Lung (tissue), 17 donors: ENCODE measurements at places on chromosomes 11 and 22. TPM values are rescaled to one million over a fixed set of nuclear protein-coding genes. Genes with fewer than 3 reads are reported as not detected.

DNA sequence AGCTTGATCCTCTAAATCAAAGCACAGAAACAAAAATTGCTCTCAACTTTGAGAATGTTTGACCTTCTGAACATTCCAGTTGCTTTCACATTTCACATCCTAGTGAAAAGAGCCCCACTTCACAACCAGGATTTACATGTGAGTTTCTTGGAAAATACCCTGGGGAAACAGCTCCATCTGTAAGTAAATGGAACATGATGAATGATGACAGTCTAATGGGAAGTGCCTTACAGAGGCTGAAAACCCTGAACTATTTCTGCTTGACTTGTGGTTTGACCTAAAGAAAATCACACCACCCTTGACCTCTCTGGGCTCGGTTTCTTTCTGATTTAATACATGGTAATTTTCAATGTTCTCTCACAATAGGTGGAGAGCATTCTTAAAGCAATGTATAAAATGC is 499.4 kb upstream of the API5 start:
- no peak overlapping the region for H3K4me3 ChIP-seq
- H3K27ac ChIP-seq = no peak overlapping the region
- no peaks in the 10 kb centered on the region for H3K27me3 ChIP-seq
- H3K4me1 ChIP-seq = no peaks in the 10 kb centered on the region
- DNase-seq = no peak
- no peaks in the 10 kb centered on the region for H3K36me3 ChIP-seq

- no peak for DNase-seq
- H3K4me1 ChIP-seq = no peaks in the 10 kb centered on the region
- H3K4me3 ChIP-seq = no peak overlapping the region
- H3K27ac ChIP-seq = no peak overlapping the region
- no peaks in the 10 kb centered on the region for H3K36me3 ChIP-seq
Observed at GRCh38 chr11:33452836-33453624, 195.8 kb downstream of the HIPK3 start.

The ACTN3 gene
- 0.07 TPM for polyA plus RNA-seq

- peaks cover 6% of the 10 kb centered on the region for H3K27me3 ChIP-seq
- no peaks in the 10 kb centered on the region for H3K36me3 ChIP-seq
- no peak overlapping the region for H3K27ac ChIP-seq
- DNase-seq = no peak
Observed at GRCh38 chr22:44999687-45000086, 10.1 kb downstream of the PHF21B start.

DNA sequence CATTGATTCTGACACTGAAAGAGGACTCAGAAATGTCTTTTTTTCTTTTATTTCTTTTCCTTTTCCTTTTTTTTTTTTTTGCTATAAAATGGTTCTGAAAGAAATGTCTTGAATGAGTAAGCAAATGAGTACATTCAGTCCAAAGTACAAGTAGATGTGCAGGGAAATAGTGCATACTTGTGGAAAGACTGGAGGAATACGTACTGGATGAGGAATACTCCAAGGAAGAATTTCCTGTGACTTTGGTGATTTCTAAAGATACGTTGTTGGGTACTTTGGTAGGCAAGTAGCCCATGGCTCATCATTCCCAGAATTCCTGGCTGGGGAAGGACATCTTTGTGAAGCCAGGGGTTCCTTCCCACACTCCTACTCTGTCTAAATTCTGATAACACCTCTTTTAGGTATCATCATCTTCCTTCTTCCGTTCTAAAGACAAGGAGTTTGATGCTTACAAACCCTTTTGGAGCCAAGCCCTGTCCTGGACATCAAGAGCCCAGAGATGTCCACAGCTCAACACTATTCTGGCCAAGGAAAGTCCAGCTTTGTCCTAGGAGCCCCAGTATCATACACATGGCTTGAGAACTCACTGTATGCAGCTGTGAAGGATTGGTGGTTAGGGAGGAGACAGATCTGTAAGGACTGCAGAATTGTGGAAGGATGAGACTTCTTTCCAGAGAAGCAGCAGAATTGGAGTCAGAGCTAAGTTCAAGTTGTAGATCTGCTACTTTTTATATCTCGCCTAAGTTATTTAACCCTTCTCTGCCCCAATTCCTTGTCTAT is 4.8 kb upstream of the NUP98 start:
- no peak overlapping the region for H3K4me3 ChIP-seq
- no peaks in the 10 kb centered on the region for H3K4me1 ChIP-seq
- DNase-seq = no peak
- H3K27ac ChIP-seq = no peak overlapping the region
- H3K27me3 ChIP-seq = no peaks in the 10 kb centered on the region

The C11orf24 gene
- polyA plus RNA-seq = 25.4 TPM

DNA sequence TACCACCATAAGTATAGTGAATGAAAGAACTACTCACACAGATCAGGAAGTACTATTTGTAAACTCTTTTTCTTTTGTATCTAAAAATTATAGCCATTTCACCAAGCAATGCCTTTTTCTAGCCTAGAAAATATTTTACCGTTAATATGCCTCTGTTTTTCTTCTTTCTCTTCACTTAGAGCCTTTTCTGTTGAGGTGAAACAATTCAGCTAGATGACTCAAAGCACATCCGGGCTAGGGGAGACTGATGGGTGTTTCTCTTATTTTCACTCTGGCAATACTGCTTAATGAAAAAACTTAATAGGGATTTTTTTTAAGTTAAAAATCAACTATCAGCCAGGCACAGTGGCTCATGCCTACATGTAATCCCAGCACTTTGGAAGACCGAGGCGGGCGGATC is 93.3 kb downstream of the SGSM3 start:
- no peak for DNase-seq
- no peaks in the 10 kb centered on the region for H3K27me3 ChIP-seq
- no peak overlapping the region for H3K4me3 ChIP-seq

DNA sequence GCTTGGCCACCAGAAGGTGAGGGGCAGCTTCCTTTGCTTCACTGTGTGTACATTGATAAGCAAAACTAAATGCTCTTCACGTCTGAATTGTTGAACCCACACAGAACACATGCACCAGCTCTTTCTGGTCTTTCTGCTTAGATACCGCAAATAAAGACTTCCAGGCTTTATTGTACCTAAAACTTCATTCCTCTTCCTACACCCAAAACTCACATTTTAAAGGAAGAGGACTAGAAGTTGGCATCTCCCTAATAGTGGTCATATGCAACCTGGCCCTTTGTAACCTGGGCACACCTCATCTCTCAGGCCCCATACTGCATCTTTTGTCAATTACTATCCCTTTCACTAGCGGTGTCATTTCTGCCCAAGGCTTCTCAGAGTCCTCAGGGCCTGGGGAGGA is 5.9 kb downstream of the SLC17A6 start:
- H3K27ac ChIP-seq = no peak overlapping the region
- no peak for DNase-seq
- peaks cover 10% of the 10 kb centered on the region for H3K27me3 ChIP-seq
- no peaks in the 10 kb centered on the region for H3K4me1 ChIP-seq

The SLC2A11 gene
- 3.9 TPM for polyA plus RNA-seq

DNA sequence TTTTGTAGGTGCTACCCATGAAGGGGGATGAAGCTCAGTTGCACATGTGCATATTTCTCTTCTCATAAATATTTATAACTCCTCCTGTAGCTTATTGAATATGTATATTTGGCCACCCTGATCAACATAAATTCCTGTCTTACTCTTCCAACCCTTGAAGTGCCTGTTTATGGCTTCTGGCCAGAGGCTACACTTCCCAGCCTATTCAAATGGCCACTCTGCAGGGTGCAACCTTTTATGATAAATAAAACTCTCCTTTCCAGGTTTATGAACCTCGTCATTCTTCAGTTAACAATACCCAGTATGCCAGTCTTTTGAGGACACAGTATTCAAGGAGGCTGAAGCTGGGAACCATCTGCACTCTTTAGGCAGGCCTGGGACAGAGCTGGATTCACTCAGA is 2.6 kb upstream of the RTL6 start:
- H3K4me3 ChIP-seq = no peak overlapping the region
- no peak for DNase-seq
- H3K4me1 ChIP-seq = no peaks in the 10 kb centered on the region
- H3K27me3 ChIP-seq = no peaks in the 10 kb centered on the region
- peaks cover 2% of the 10 kb centered on the region for H3K36me3 ChIP-seq

The HTR3B gene
- polyA plus RNA-seq = not detected

The OR8G5 gene
- polyA plus RNA-seq = 0.10 TPM

- H3K27me3 ChIP-seq = no peaks in the 10 kb centered on the region
- H3K4me3 ChIP-seq = no peak overlapping the region
- DNase-seq = no peak
Observed at GRCh38 chr11:45100339-45100738, 46.1 kb upstream of the PRDM11 start.

- H3K4me3 ChIP-seq = no peak overlapping the region
- H3K27ac ChIP-seq = no peak overlapping the region
- no peak for DNase-seq
- no peaks in the 10 kb centered on the region for H3K27me3 ChIP-seq
Observed at GRCh38 chr11:63603180-63603518, 11.1 kb downstream of the PLAAT3 start.

DNA sequence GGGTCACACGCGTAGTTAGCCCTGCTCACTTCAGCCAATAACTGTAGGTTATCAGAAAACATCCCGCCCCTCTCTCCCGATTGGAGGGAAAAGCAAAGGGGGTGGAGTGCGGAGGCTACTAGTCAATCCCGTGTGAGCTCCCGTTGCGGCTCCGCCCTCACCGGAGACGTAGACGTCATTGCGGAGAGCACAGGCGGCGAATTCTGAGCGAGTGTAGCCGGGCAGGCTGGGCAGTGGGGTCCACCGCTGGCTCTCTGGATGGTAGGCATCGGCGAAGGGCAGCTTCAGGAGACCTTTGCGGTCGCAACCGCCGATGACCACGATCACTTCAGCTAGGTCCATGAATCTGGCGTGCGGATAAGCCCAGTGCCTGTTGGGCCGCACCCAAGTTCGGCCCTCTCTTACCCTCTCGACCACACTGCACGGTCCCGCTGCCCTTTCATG is 4.7 kb downstream of the KLHL35 start:
- H3K36me3 ChIP-seq = peaks cover 3% of the 10 kb centered on the region
- peaks cover 38% of the 10 kb centered on the region for H3K27me3 ChIP-seq
- H3K4me1 ChIP-seq = peaks cover 11% of the 10 kb centered on the region
- peak; percentile 94 for DNase-seq

DNA sequence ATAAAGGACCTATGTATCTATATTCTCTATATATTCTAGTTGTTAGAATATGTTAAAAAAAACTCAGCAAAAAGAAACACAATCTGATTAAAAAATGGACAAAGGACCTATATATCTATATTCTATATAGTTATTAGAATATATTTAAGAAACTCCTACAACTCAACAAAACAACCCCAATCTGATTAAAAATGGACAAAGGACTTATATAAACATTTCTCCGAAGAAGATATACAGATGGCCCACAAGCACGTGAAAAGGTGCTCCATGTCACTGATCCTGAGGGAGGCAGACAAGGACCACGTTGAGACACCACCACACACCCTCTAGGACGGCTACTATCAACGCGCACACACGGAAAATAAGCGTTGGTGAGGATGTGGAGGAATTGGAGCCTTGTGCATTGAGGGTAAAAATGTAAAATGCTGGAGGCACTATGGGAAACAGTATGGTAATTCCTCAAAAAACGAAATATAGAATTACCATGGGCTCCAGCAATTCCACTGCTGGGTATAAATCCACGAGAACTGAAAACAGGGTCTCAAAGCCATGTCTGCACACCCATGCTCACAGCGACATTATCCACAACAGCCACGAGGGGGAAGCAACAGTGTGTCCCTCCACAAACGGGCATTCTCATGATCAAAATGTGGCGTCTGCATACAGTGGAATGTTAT is 22.7 kb downstream of the YPEL1 start:
- peaks cover 3% of the 10 kb centered on the region for H3K36me3 ChIP-seq
- H3K4me3 ChIP-seq = no peak overlapping the region
- no peaks in the 10 kb centered on the region for H3K4me1 ChIP-seq
- peak; percentile 91 for DNase-seq
- no peak overlapping the region for H3K27ac ChIP-seq

GRCh38 chr11:69541501-69542313 is 60.2 kb downstream of the LINC01488 start:
- H3K27me3 ChIP-seq = no peaks in the 10 kb centered on the region
- H3K27ac ChIP-seq = no peak overlapping the region

GRCh38 chr11:12189543-12190235 is 79.3 kb downstream of the MICAL2 start:
- no peaks in the 10 kb centered on the region for H3K36me3 ChIP-seq
- no peak overlapping the region for H3K4me3 ChIP-seq
- H3K4me1 ChIP-seq = peaks cover 13% of the 10 kb centered on the region

The MS4A6E gene
- 0.63 TPM for polyA plus RNA-seq

The GGT5 gene
- polyA plus RNA-seq = 58.7 TPM
